ENCODE measurements at places on chromosomes 7 and 10. TPM values are rescaled to one million over a fixed set of nuclear protein-coding genes. Genes with fewer than 3 reads are reported as not detected.

ZNF117 gene
- total RNA-seq, result 6.5 TPM

HTR7 gene
- total RNA-seq, result 0.83 TPM

UTF1 gene
- total RNA-seq, result not detected

MEIG1 gene
- not detected for total RNA-seq

MACC1 gene
- 0.15 TPM for total RNA-seq

PRPS1L1 gene
- not detected for total RNA-seq

SPDYE2 gene
- not detected for total RNA-seq

NODAL gene
- total RNA-seq, result not detected

CFAP69 gene
- 5.5 TPM for total RNA-seq

GPR37 gene
- 4.5 TPM for total RNA-seq

All from smooth muscle cell of trachea (primary cell).